NCI-H510A (cell line): ENCODE measurements at places on chromosomes 13 and 19.

DNA sequence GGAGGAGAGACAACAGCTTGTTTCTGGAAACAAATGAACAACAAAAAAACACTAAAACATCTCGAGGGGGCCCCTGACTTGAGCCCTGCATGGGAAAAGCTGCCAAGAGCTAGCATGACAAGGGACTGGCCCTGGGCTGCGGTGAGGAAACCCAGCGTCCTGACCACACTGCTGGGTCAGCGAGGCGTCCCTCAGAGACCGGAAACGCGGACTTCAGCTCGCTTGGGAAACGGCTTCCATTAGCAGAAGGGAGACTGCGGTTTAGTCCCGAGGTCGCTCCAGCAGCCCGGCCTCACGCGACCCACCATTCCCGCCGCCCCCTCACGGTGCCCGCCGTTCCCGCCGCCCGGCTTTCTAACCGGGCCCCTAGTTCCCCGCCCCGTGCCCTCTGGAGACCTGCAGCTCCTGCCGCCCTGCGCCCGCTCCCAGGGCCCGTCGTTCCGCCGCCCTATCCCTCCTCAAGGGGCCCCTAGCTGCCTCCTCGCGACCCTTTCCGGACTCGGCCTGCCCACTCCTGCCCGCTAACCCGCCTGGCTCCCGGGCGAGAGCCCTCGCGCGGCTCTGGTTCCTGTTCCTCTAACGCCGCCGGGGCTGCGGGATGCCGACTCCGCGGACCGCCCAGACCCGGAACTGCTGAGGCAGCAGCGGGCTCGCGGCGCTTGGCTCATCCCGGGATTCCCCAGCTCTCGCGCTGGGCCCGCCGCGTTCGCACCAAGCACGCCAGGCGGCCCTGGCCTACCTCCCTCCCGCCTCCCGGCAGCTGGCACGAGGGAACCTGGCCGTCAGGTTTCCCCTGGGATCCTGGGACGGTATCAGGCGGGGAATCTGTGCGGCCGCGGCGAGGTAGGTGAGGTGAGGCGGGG is at the start of gene CCDC122:
CCDC122 (minus strand) TSS at position 849 of the 863 bp plus-strand sequence. CDS start 10,364 bp downstream, outside the sequence.
- DNase-seq, result peak; percentile 28

GRCh38 chr13:69999875-70000274 is 107.8 kb upstream of the ATXN8OS start:
- no peak for DNase-seq

DNA sequence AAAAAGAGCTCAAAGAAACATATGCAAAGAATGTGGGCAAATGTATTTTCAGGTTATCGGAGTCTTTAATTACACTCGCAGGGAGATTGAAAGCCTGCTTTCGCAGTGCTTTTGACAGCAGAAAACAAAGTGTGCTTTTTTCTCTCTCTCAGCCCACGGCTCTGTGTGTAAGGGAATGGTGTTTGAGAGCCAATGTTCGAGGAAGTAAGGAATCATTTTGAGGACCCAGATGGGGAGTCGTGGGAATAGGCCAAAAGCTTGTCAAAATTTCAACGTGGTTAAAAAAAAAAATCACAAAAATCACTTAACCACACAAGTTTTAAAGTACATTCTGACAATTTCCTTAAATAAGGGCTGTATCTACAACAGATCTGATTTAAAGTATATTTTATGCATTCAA is 197.1 kb upstream of the IRS2 start:
- no peak for DNase-seq

DNA sequence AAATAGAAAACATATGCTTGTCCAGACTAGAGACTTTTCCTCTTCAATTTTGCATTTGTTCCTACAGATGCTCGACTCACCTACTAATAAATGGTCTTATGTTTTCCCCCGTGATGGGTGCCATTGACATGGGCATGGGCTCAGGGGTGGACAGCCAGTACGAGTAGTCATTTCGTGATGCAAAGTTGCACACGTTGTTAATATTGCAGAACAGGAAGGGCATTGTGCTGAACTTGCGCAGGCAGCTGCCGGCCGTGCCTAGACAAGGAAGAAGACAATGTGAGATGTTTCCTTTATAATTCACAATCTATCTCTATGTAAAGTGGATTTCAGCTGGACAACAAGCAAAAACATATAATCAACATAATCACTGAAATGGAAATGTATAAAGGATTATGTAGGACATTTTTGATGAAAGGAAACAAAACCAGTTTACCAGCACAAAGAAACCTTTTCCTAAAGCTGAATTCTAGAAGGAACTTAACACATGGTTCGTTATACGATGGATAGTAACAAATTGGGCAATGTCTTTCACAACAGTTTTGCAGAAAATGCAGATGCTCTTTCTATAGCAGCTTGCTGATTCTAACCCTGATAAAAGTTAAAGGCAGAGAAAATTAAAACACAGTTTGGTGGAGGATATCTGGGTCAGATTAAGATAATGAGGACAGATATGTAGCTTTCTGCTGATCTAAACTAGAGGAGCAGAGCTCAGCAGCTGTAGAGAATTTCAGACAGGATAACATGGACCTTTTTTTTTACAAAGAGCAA is 145.7 kb downstream of the COL4A1 start:
- no peak for DNase-seq
